Hippocampal formation (tissue), 2 donors: ENCODE measurements at places on chromosomes 7 and 10.

- DNase-seq: peak; percentile 7
These were observed 243.6 kb upstream of the RHOBTB1 start for GRCh38 chr10:61187601-61188000.

GRCh38 chr7:36192053-36192824, 39.2 kb downstream of the EEPD1 start:
- DNase-seq: peak; percentile 27

DNA sequence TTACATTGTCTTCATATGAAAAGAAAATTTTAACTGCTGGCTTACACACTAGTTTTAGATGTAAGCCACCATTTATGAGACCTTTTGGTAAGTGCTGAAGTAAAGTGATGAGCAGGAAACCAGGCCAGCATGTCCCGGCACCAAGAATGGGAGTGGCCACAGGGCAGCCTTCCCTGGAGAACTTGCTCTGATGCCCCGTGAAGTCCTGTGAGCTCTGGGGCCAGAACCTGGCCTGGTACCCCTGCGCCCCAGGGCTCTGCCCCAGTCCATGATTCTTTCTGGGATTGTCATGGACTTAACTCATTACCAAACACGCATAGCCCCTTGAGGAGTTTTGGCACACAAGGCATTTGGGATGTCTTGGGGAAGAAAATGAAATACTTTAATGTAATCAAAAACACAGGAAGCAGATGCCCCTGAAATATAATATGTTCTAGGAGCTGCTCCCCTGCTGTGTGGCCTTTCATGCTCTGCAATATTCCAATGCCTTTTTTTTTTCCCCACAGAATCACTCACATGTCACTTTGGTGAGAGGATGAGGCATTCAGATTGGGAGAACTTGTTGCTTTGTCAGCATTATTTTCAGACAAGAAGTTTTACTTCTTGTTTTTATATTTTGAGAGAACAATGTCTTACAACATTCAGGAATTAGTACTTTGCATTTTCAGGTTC, 53.1 kb upstream of the CXCL12 start:
- no peak for DNase-seq

DNA sequence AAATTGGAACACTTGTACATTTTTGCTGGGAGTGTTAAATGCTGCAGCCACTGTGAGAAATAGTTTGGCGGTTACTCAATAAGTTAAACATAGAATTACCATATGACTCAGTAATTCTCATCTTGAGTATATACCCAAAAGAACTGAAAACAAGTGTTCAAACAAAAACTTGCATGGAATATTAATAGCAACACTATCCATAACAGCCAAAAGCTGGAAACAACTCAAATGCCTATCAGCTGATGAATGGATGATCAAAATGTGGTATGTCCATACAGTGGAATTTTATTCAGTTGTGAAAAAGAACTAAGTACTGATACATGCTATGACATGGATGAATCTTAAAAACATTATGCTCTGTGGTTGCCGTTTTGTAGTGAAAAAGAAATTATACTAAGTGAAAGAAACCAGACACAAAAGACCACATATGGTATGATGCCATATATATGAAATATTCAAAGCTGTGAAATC, 63.0 kb upstream of the SP4 start:
- DNase-seq: no peak

DNA sequence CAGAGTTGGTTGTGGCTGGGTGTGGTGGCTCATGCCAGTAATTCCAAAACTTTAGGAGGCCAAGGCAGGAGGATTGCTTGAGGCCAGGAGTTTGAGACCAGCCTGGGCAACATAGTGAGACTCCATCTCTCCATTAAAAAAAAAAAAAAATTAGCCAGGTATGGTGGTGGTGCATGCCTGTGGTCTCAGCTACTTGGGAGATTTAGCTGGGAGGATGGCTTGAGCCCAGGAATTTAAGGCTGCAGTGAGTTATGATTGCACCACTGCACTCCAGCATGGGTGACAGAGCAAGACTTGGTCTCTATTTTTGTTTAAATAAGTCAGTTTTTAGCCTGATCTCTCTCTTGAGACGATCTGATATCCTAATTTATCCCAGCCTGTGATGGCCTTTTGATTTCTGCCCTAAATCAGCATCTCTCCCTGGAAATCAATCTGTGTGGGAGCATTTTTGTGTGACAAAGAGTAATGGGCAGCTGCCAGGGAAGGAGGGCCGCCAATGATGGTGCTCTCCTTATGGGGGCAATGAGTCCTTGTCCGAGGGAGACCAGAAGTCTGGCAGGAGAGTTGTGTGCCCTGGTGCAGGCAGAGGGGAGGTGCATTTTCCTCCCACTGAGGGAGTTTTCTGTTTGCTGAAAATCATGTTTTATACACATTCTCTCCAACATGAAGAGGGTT, 111.0 kb downstream of the NRP1 start:
- no peak for DNase-seq

DNA sequence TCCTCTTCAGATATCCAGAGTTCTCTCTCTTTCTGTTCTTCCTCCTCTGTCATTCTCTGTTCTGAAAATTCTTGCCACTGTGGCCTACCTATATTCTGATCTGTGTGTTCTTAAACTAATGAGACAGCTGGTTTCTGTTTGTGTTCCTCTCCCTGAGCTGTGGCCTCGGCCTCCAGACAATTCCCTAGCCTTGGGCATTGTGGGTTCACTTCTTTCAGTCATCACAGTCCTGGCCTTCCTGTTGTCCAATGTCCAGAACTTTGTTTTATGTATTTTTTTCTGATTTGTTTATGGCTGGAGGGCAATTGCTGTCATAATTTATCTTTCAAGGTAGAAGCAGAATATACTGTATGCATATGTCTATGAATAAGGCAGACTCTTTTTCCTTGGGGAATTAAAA, 173.2 kb upstream of the MTPN start:
- DNase-seq: no peak

- DNase-seq: no peak
These were observed 3.7 kb upstream of the ABHD11 start for GRCh38 chr7:73742338-73742752.

DNA sequence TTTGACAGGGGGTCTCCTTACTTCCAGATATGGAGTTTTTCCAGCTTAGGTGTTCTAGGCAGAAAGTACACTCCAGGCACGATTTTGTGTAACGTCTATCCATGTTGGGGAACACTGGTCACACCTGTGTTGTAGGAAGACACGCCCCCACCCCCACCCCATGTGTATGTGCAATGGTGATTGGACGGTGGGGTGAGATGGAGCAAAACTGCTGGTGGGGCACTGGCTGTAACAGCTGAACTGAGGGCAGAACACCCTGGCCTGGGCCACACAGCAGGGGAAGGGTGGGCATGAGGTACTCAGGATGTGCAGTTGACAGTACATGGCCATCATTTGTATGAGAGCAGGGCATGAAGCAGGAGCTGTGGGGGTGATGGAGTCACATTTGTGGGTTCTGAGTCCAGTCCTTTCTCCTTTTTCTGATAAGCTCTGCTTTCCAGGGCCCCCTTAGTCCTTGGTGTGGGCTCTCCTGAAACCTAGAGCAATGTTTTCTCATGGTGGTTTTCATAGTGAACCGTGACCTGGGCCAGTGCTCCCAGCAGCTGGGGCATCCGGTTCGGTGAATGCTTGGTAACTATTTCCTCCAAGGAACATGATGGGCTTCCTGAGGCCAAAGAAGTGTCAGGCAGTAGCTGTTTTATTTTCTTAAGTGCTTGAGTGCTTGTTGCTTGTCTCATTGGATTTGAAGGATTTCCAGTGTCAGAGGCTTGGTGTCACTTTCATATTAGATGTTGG, 63.4 kb upstream of the AQP1 start:
- DNase-seq: no peak

- DNase-seq: no peak
These were observed 4.4 kb downstream of the BMPER start for GRCh38 chr7:33909755-33910154.

DNA sequence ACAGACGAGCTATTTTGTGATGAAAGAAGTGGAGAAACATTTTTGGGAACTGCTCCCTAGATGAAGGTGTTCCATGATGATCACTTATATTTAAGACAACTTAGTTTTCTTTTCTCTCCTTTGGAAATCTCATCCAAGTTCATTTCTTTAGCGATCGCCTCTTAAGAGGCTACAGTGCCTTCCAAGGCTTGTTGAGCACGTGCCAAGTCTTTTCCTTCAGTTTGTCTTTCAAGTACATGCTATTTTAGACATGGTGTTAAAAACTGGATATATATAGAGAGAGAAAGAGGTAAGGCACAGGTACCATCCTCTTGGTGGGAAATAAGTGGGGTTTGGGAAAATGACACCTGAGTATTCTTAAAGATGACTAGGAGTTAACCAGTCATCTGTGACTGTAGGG, 2.7 kb downstream of the ADK start:
- no peak for DNase-seq

- DNase-seq: no peak
These were observed 84.6 kb downstream of the XPNPEP1 start for GRCh38 chr10:109838592-109839244.

DNA sequence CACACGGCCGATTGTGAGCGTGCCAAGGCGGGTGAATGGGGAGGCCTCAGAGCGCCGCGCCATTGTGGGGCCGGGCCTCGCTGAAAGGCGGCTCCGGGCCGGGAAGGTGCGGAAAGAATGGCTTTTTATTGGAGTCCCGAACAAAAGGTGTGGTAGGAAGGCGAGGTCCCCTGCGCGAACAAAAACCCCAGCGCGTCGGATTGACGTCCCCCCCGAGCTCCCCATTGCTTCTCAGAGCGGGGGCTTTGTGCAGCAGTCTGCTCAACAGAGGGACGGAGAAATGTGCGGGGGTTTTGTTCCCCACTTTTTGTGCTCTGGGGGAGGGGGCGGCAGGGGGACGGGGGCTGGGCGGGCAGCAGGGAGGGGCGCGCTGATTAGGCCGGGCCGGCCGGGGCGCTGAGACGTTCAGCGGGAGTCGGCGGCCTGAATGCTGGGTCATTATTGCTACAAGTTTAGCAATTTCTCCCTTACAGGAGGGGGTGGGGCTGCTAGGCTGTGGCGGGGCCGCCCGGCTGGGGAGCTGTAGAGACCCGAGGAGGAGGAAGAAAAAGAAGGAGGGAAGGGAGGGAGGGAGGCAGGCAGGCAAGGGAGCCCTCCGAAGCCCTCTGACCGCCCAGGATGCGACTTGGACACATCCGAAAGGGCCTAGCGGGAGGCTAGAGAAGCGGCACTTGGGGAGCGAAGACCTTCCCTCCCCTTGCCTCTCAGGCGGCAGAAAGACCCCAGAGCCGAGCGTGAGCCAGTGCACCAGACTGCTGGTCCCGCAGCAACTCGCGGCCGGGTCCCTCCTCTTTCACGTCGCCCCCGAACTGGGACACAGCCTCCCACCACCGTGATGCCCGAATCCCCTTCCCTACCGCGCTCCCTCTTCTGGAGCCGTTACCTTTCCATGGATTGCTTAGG, 4.6 kb downstream of the NKX2-3 start:
- no peak for DNase-seq

DNA sequence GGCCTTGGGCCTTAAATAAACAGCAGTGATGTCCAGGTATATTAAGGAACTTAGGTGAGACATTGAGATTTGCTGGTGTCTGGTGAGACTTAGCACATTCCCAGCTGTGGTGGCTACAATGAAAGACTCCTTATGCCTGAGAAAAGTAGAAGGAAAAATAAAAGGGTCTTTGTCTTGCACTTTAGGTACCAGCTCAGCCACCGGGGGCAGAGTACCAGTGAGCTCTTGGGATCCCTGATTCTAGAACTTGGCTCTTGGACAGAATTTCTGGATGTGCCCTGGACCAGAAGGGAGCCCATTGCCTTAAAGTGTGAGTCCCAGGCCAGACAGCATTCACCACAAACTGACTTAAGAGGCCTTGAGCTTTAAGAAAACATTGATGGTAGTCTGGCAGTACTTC, 1038.7 kb downstream of the SORCS3 start:
- DNase-seq: no peak

DNA sequence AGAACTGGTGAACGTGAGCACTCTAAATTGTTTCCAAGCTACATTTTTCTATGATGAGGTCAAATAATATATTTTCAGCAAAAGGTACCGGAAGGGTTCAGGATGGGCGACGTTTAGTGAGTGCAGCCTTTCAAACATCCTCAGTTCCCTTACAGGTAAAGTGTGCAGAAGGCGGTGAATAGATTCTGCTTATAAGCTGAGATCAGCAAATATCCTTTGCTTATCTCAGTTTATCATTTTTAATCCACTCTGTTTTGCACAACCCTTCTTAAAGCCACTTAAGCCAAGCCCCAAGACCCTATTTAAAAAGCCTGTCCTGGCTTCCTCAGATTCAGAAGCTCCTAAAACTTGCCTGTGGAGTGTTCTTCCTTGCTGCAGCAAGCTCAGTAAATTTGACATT, 103.1 kb upstream of the DGKB start:
- no peak for DNase-seq

DNA sequence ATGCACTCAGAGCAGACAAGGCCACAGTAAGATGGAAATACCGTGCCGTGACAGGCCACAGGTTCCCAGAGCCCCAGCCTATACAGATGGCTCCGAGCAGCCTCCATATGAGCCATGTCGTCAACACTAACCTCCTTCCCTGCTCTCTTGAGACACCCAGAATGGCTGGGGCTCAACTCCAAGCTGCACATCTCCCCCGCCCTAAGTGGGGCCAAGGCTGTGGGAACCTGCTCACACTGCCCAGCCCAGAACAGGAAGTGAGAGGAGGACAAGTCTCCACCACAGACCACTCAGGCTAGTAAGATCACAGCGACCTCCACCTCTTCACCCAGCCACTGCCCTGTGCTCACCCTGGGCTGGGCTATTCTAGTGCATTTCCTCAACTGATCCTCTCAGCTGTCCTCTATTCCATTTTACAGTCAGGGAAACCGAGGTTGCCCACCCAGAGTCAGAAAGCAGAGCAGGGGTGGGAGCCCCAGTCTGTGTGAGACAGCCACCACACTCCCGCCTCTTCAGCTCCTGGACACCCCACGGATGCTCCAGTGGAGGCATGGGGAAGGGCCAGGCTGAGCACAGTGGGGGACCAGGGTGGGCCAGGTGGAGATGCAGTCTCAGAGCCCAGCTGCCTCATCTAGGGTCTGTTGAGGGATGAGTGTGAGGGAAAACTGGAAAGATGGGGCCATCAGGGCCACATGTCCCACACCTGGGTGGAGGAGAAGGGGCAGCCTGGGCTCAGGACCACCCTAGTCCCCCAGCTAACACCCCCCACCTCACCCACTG, 11.6 kb downstream of the GRID1 start:
- no peak for DNase-seq

- DNase-seq: no peak
These were observed 223.7 kb upstream of the MKLN1 start for GRCh38 chr7:131103997-131104396.

GRCh38 chr10:98388101-98388655, 26.8 kb downstream of the PYROXD2 start:
- DNase-seq: no peak

GRCh38 chr7:86913709-86914108, 145.7 kb downstream of the ELAPOR2 start:
- DNase-seq: no peak

- no peak for DNase-seq
These were observed 112.8 kb upstream of the ODAD2 start for GRCh38 chr10:28111712-28112111.

- no peak for DNase-seq
These were observed 707.3 kb downstream of the GRID1 start for GRCh38 chr10:85659331-85659730.
